ENCODE measurements at places on chromosomes 1 and 21.

DNA sequence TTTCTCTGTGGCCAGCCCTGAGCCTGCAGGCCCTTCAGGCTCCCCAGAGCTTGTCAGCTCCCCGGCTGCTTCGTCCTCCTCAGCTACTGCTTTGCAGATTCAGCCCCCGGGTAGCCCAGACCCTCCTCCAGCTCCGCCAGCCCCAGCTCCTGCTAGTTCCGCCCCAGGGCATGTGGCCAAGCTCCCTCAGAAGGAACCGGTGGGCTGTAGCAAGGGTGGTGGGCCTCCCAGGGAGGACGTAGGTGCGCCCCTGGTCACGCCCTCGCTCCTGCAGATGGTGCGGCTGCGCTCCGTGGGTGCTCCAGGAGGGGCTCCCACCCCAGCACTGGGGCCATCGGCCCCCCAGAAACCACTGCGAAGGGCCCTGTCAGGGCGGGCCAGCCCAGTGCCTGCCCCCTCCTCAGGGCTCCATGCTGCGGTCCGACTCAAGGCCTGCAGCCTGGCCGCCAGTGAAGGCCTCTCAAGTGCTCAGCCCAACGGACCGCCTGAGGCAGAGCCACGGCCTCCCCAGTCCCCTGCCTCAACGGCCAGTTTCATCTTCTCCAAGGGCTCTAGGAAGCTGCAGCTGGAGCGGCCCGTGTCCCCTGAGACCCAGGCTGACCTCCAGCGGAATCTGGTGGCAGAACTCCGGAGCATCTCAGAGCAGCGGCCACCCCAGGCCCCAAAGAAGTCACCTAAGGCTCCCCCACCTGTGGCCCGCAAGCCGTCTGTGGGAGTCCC is 45.4 kb downstream of the YARS1 start:
- no peak for DNase-seq

DNA sequence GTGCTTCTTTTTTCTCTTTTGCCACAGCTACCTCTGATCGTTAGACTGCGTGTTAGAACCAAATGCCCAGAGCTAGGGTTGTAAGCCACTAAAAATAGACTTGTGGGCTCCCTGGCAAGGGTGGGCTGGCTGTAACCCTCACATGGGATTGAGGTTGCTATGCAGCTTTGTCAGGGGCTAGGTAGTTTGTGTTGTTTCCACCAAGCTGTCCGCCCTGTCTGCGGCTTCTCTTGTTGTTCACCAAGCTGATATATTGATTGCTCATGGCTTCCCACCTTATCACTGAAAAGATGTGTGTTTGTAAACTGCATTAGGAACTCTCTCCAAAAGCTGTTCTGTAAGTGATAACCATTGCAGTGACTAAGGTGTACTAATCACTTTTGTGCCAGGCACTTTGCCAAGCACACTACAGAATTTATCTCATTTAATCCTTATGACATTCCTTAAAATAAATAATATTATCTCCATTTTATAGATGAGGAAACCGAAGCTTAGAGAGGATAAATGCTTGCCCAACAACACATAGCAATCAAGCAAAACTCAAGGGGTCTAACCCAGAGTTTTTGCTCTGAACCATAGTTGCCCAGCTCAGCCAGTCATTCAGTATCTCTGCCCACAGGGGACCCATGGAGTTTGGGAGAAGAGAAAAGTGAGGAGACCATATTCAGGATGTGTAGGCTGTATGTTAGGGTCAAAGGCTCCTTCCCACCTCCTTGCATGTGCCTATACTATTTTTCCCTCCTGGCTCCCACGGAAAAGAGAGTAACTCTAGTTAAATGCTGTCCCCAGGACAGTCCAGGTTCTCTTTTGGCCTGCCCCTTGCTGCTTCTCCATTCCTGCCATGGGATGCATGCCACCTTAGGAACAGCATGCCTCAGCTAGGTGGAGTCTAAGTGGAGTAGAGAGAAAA is 42.2 kb upstream of the TARBP1 start:
- DNase-seq: no peak

GRCh38 chr1:207804721-207805468 is 53.0 kb downstream of the CD46 start:
- no peak for DNase-seq

GRCh38 chr1:216420746-216421145 is 2.5 kb downstream of the USH2A start:
- DNase-seq: no peak

GRCh38 chr1:114597949-114598348 is 16.5 kb upstream of the BCAS2 start:
- no peak for DNase-seq

DNA sequence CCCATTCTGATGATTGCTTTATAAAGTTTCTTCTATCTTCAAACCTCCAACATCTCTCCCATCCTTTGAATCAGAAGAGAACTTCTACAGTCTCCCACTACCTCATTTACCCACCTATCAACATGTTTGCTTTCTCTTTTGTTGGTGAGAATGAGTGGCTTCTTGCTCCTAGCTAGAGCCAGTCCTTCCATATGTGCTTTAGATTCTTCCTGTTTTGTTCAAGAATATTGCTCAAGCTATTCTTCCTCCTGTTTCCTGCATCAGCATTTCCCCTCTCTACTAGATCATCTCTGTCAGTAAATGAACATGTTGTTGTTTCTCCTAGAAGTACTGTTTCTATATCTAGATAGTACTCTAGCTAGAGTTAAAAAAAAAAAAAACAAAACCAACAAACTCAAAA is 6.3 kb downstream of the ATF6 start:
- no peak for DNase-seq

- no peak for DNase-seq
Measured at GRCh38 chr1:115218034-115218405, 120.0 kb downstream of the NGF start.

DNA sequence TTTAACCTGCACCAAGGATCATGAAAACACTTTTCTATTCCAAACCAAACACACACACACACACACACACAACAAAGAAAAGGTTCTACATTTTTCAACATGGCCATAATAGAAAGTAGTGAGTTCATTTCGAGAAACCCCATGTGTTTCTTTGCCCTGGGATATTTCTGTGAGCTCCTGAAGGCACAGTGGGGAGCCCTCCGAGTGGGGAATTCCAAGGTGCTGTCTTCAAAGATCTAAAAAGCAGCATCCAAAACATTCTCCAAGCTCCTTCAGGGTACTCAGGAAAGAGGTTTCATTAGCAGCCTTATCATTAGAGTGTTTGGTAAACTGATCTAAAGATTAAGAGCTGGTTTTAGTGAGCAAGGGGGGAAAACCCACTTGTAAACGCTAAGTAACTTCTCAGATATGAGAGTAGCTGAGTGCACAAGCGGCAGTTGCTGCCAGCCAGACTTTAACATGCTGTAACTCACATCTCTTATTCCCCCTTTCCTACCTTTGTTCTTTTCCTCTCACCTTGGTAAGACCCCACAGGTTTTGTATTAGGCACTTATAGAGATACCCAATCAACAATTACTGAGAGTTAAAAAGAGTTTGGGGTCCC is 38.3 kb downstream of the ZC3H11B start:
- no peak for DNase-seq

- no peak for DNase-seq
Measured at GRCh38 chr1:12601700-12602658, 16.0 kb downstream of the DHRS3 start.

DNA sequence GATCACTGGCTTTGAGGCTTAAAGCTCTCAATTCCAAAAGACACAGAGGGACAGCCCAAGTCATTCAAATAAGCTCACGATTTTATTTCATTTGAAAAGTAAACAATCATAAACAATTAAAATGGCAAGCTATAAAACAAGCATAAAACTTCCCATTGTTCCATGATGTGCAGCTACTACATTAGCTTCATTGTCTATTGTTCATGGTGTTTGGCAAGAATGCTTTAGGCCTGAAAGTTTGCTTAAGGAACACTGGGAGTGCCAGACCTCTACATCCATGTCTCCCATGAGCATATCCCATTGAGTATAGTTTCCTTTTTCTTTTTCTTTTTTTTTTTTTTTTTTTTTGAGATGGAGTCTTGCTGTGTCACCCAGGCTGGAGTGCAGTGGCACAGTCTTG is 286.1 kb upstream of the ESRRG start:
- DNase-seq: no peak

DNA sequence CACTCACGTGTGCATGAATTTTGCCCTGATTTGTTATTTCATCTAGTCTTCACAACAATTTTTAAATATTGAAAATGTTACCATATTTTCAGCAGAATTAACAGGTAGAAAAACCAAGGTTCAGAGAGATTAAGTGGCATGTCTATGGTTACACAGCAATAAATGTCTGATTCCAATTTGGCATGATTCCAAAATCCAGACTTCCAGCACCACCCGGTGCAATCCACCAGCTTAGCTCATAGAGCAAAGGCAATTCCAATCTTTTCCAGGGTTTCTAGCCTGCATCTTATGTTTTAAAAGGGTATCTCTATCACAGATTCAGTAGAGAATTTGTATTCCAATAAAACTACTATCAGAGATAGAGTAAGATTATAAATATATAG is 161.8 kb downstream of the TPR start:
- DNase-seq: no peak

DNA sequence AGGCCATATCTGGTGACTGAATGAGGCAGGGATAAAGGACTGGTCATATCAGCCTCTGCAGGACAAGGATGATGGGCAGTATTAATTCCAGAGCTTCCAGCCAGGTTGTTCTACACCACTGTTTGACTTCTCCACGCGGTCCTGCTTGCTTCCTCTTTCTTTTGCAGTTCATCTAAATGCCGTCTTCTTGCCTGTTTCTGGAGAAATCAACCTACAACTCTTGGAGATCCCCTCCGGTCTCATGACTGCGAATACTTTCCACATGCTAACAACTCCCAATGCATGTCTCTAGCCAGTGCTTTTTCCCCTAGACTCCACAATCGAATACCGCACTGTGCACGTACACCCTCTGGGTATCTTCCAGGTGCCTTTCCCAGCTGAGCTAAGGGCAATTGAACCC is 14.1 kb upstream of the TIAM1 start:
- DNase-seq: no peak

GRCh38 chr21:45451091-45451740 is 46.3 kb downstream of the COL18A1 start:
- DNase-seq: no peak

GRCh38 chr1:117389779-117390178 is 22.5 kb downstream of the MAN1A2 start:
- no peak for DNase-seq

DNA sequence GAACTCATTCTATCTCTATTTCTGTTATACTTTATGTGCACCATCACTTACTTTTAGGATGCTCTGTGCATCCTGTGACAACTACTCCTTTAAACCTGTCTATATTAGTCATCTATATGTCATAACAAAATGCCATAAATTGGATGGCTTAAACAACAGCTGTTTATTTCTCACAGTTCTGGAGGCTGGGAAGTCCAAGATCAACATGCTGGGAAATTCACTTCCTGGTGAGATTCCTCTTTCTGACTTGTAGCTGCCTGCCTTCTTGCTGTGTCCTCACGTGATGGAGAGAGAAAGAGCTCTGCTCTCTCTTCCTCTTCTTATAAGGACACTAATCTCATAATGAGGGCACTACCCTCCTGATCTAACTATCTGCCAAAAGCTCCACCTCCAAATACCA is 62.3 kb upstream of the RCOR3 start:
- DNase-seq: no peak

- DNase-seq: no peak
Measured at GRCh38 chr1:177439301-177439700, 268.5 kb downstream of the BRINP2 start.

GRCh38 chr1:208115924-208116640 is 128.1 kb downstream of the PLXNA2 start:
- DNase-seq: no peak

- no peak for DNase-seq
Measured at GRCh38 chr1:5690291-5690690, 301.9 kb downstream of the NPHP4 start.

DNA sequence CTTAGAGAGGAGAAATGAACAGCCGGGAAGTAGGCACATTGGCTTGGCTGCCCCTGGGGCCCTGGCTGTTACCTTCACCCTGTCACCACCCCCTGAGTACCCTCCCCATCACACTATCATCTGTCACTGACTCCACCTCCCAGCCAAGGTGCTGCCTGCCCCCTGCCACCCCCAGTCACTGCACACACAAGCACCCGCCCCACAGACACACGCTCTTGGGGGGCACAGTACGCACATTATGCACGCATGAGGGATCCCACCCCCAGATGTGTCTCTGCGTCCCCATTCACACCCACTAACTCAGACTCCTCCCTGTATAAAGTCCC is 223.3 kb downstream of the PTPRU start:
- no peak for DNase-seq

- no peak for DNase-seq
Measured at GRCh38 chr1:162210196-162210595, 140.7 kb downstream of the NOS1AP start.

DNA sequence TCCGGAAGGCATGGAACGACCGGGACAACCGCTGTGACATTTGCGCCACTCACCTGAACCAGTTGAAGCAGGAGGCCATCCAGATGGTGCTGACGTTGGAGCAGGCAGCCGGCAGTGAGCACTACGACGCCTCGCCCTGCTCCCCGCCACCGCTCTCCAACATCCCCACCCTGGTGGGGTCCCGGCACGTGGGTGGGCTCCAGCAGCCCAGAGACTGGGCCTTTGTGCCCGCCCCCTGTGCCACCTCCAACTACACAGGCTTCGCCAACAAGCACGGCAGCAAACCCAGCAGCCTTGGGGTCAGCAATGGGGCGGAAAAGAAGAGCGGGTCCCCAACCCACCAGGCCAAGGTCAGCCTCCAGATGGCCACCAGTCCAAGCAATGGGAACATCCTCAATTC is 212.1 kb downstream of the KIF26B start:
- DNase-seq: no peak

- no peak for DNase-seq
Measured at GRCh38 chr21:25790122-25790877, 55.5 kb downstream of the GABPA start.

DNA sequence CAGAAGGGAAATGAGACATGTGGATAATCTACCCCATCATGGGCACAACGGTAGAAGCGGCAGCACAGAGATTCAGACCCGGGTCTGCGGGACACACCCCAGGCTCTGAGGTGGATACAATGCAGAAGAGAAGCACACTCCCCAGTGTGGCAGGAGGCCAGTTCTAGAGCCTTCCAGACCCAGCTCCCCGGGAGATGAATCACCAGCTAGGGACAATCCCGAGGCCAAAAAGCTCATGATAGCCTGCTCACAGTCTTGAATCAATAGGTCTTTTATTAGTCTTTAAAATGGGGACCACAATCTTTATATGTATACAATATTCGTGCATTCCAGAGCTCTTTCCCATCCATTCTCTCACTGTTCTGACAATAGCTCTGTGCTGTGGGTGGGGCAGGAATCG is 57.3 kb upstream of the DIRAS3 start:
- DNase-seq: no peak

GRCh38 chr1:58454807-58455206 is 91.7 kb downstream of the OMA1 start:
- DNase-seq: no peak

DNA sequence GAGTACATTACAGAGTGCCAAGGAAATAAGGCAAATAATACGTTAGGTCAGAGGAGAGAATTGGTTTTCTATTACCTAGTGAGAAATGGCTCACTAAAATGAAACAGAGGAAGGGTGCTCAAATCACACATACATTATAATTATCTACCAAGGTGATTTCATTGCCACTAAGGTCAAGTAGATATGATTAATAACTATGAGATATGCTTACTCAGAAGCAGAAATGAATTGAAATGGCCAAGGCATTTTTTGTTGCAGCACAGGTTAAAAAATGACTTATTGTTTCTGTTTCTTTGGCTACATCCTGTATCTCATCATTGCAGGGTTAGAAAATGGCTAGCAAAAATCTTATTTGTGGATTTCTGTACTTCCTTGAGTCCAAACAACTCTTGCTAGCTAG is 154.5 kb upstream of the GORAB start:
- DNase-seq: no peak
